ENCODE measurements at places on chromosomes 5 and 9.

GRCh38 chr5:97021416-97021815 is 85.5 kb downstream of the LNPEP start:
- ATAC-seq, result no peak

- ATAC-seq, result no peak
Observed at GRCh38 chr9:3343671-3344070, 182.1 kb downstream of the RFX3 start.

GRCh38 chr9:114460513-114461199 is 44.6 kb downstream of the WHRN start:
- no peak for ATAC-seq

GRCh38 chr5:99058466-99058865 is 129.7 kb upstream of the CHD1 start:
- ATAC-seq, result no peak

GRCh38 chr9:88984543-88984883 is 6.8 kb upstream of the S1PR3 start:
- no peak for ATAC-seq

DNA sequence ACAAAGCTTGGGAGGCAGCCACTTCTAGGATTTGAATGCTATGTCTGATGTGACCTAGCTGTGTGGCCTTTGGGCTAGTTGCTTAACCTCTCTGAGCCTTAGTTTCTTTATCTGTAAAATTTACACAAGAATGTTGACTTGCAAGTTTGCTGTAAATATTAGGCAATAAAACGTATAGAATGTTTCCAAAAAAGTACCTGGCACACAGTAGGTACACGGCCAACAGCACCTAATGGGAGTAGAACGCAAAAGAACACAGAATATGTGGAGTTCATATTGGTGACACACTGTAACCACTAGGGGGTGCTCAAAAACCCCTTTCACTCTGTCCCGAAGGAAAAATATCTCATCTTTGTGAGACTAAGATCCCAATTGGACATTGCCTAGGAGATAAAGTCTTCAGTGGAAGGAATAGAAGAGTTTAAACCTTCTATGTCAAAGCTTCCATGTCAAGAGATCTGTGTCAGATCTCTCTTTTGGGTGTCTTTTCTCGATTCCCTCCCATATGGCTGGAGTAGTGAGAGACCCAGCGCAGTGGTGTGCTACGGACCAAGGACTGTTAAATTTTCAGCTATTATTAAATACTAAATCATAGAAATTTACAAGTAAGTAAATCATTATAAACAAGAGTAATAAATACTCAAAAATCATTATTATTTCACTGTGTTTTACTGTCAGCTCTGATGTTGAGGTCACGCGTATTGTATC is 145.4 kb upstream of the RAD23B start:
- ATAC-seq, result no peak

DNA sequence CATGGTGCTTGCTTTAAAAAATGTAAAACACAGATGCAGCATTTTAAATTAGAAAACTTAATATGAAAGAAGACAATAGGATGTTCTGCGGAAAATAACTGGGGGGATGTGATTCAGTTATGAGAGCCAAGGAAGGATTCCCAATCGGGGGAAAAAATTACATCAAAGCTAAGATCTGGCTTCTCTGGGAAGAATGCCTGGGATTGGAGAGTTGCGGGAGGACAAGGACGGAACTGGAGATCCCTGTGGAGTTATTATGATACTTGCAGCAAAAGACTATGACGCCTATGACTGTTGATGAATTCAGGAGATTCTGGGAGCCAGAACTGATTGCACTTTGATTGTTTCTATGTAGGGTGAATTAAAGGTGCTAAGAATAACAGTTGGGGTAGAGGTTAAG is 24.6 kb downstream of the MTX3 start:
- no peak for ATAC-seq

DNA sequence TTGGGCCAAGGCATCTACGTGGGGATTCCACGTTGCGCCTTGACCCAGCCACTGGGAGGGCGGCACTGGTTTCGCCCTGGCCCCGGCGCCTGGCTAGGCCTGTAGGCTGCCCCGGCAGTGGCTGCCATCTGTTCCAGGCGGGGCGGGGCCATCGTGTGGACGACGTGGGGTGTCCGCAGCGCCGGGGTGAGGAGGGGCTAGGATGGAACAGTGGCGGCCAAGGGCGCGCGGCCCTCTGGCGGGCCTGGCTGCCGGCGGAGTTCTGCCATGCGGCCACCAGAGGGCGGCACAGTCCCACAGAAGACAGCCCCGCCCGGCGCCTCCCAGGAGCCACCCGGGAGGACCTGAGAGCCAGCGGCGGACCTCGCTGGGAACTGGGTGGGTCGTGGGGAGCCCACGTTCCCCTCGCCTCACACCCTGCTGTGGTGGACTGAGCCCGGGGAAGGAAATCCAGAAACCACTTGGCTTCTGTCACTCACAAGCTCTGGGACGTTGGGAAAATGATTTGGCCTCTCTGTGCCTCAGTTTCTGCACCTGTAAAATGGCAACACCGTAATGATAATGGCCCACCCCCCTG is 22.6 kb upstream of the RAPGEF1 start:
- ATAC-seq, result peak; percentile 94

DNA sequence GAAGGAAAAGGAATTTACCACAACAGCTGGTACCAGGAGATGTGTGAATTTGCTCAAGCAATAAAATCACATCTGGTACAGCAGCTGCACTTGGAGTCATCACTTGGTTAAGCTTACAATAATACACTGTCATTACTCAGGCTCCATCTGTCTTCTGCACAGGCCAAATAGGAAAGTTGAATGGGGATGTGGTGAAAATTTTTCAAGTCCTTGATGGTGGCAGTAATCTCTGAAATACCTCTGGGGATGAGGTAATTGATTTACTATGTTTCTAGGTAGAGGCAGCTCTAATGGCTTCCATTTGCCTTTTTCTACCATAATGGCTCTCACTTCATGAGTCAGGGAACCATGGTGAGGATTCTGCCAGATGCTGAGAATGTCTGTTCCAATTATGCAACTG is 206.8 kb upstream of the ATP10B start:
- no peak for ATAC-seq

DNA sequence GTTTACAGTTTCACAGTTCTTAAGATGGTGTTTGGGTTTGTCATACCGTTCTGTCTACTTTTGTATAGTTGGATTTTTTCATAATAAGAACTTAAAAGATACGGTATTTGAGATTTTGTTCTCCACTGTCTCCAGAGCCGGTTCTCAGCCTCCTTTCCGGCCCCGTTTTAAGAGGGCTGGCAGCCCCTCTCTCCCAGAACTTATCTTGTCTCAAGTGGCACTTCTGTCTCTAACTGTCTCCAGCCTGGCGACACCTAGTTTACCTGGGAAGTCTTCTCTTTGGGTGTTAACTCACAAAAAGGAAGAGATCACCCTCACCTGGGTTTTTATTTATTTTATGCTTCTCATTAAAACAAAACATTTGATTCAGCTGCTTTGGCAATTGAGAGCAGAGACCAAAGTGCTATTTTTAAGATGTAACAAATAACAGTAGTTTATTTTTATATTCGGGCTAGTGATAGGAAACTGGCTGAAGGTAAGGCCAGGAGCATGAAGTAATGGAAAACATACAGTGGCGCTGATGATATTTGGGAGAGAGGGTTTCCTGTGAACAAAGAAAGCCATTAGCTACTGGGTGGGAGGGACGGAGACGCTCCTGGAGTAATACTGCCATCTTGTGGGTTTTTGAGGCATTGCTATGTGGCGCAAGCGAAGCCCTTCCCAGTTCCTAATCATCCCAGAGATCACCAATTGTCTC is 48.3 kb downstream of the ACER2 start:
- ATAC-seq, result peak; percentile 60

DNA sequence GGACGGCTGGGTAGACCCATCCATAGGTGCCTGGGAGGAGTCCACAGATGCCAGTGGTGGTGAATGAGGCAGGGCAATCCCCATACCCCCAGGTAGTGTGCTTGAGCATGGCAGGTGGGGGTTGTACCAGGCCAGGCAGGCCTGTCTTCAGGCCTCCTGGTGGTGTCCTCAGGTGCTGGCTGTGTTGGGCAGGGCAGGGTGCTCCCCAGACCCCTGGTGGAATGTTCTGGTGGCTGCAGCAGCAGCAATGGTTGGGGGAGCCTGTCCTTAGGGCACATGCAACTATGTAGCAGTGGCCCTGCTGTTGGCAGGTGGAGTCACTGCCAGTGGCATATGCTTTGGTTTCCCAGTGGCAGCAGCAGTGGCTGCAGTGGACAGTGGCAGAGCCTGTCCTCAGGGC is 10.0 kb downstream of the ALG2 start:
- ATAC-seq, result no peak

GRCh38 chr5:16007750-16008415 is 171.7 kb downstream of the MARCHF11 start:
- ATAC-seq, result no peak

DNA sequence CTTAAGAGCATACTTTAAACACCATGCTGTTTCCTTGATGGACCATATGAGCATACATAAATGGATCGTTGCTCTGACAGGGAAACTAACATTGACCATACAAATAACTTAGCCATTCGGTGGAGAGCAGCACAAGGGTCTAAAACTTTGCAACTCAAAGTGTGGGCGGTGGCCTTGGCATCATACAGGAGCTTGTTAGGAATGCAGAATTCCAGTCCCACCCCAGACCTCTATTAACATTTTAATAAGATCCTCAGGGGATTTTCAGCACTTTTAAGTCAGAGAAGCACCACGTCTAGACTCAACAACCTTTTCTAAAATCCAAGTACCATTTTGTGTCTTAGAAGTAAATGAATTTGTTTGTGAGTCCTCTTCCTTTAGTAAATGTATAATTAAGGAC is 260.9 kb downstream of the EBF1 start:
- ATAC-seq, result no peak

- no peak for ATAC-seq
Observed at GRCh38 chr9:121362813-121363621, 7.0 kb downstream of the STOM start.

DNA sequence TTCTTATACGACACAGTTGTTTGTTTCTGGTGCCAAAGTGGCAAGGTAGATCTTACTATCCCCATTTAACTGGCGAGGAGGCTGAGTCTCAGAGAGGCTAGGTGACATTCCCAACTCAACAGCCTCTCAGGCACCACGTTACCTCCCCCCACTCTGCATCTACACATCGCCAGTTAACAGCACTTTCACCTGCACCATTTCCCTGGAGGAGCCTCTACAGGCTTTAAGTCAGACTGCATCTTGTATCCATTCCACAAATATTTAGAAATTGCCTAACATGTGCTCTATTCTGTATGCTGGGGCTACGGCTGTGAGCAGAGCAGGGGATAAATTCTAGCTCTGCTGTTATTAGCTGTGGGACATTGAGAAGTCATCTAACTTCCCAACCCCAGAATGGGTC is 168.6 kb downstream of the INSYN2B start:
- no peak for ATAC-seq

DNA sequence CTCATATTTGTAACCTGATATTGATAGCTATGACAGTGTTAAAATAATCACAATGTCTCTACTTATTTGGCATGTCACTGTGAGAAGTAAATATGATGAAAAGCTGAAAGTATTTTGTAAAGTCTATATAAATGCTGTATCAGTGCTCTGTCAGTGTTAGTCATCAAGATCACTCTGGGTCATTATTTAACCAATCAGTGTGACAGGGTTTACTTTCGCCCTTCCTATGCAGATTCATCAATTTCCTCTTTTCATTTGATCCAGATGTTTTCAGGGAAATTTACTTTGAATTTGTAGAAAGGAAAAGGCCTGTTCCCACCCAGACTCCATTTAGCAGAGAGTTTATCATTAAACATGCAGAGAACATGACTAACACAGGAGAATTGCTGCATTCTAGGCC is 9.9 kb upstream of the PCSK5 start:
- ATAC-seq, result no peak

- ATAC-seq, result no peak
Observed at GRCh38 chr9:129278391-129279237, 100.6 kb upstream of the IER5L start.

DNA sequence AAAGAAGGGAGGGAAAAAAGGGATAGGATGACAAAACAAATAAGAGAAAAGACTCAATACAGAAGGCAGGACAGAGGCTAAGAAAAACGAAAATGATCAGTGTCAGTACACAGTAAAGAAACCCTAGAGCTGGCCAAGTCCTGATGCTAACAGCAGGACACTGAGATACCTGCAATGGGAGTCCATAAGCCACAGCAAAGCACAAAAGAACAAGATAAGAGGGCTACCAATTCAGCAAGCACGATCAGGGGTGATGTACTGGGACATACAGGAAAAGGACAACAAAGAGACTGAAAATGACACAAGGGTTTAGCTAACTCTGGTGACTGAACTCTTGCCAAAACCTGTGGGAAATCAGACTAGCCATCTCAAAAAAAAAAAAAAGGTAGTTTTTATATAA is 1072.6 kb upstream of the COX7C start:
- no peak for ATAC-seq

DNA sequence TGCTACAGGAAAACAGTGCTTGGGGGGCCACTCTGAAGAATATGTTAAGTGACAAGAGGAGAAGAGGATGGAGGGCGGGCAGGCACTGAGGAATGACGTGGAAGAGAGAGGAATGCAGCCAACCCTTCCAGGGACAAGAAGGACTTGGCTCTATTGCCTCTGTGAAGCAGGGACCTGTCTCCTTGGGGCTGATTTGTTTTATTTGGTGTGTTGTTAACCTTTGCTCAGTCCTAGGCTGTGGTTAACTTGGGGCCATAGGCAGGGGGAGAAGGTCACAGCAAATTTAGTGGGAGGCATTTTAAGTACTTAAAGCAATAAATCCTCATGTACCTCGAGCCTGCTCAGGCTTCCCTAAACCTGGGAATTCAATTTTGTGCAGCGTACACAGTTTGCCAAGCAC is 39.9 kb downstream of the KIF4B start:
- ATAC-seq, result no peak

DNA sequence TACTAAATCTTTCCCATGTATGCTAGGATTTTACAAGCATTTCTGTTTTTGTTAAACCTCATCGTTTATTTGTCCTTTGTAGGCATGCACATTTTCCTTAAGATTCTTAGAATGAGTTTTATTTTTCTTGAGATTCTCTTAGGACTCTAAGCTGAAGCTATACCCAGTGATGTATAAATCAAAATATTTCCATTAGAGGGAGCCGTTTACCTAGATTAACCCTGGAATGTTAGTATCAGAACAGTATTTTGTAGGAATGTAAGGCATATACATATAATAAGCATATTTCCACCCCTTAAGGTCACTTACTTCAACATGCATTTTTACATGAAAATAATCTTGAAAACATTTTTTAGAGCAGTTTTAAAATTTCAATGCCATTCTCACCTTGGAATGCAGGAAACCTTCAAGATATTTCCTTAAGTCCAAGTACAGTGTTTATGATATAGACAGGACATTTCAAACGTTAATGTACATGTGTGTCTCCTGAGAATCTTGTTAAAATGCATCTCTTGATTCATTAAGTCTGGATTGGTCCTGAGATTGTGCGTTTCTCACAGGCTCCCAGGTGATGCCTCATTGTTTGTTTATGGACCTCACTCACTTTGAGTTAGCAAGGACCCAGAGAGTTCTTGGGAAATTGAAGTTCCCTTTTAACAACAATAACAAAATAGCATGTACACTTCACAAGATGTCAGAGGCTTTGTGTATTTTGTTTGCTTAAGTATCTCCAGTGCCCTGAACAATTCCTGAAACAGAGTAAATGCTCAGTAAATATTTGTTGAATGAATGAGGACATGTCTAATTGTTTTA is 34.9 kb upstream of the FCHO2 start:
- no peak for ATAC-seq
